ENCODE measurements at places on chromosomes 1 and 21.

DNA sequence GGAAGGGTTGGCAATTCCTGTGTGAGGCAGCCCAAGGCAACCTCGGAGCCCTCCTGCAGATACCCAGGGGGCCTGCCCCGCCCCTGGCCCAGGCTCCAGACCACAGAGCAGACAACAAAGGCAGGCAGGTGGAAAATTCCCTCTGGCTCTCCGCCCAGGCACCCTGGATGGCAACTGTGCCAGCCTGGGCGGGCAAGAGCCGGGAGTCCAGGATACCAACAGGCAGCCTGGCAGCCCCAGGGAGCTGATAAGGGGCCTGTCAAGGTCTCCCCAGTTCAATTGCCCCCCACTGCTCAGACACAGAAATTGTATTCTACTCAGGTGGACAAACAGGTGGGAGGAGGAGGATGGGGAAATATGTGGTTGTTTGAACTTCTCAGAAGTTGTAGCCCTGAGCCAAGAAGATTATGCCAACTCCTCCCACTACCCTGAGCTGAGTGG lies 15.4 kb upstream of the GPR37L1 start:
- DNase-seq, result no peak

DNA sequence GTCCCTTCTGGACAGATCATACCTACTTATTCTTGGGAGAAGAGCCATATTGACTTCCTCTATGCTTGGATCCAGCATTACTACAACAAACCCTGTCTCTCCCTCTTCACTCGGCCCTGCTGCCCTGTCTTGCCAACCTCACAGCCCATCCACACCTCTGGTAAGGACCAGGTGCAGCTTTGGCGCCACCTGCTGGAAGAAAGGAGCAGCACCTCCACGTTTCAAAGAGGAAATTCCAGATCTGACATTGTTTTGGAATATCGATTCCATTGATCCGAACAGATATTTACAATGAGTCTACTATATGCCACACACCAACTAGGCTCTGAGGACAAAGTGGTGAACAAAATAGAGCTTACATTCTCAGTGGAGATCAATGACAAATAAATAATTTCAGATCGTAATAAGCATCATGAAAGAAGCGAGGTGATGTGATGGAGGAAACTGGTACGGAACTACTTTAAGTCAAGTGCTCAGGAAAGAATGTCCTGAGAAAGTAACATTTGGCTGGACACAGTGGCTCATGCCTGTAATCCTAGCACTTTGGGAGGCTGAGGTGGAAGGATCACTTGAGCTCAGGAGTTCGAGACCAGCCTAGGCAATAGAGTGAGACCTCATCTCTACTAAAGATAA lies 18.7 kb downstream of the MFSD2A start:
- peak; percentile 63 for DNase-seq

GRCh38 chr1:96508233-96508632 lies 213.4 kb upstream of the PTBP2 start:
- DNase-seq, result no peak

- no peak for DNase-seq
Observed at GRCh38 chr1:182635871-182636270, 31.7 kb upstream of the RGS16 start.

DNA sequence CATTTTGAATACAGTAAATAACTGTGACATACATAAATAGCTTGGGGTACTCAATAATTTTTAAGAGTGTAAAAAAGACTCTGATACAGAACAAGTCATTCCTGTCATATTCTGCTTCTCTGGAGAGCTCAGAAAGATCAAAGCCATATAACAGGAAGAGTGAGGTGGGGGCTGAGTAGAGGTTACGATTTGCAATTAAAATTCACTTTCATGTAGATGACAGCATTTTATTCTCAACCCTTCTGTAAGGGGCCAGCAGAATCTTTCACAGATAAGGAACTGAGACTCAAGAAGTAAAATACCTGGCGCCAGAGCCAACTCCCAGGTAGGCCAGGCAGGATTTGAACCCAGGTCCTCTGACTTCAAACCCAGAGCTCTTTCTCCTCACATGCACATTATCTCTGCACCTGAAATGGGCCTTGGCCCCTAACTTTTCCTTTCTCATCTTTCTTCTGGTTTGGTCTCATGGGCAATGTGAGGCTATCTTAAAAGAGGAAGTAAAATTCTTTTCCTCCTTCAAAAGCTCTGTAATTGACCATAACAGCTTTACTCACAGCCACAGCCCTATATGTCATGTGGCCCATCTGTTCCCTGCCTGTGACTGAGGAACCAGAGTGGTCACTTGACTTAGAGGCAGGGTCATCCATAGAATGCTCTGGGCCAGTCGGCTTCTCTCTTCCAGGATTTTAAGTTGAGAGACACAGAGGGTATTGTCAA lies 80.9 kb upstream of the SYT6 start:
- DNase-seq, result no peak

GRCh38 chr1:84571150-84571535 lies 3.1 kb downstream of the CTBS start:
- no peak for DNase-seq

GRCh38 chr1:202005958-202006357 lies 4.4 kb upstream of the ELF3 start:
- no peak for DNase-seq

DNA sequence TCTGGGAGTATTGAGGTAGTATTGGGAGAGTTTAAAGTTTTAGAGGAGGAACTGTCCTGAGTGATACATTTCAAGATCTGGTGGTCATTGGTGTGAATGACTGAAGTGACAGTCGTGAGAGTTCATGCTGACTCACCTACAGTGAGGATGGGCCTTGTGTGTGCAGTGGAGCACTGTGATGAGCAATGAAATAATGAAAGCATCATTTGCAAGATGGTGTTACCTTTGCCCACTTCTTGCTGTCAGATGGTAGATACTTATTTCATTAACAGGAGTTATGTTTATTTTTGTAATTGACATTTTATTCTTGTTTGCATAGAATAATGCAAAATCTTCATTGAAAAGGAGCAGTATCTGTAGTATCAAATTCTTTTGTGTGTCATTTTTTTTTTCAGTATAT lies 29.0 kb downstream of the POU2F1 start:
- no peak for DNase-seq

GRCh38 chr1:2251363-2251762 lies 23.2 kb downstream of the SKI start:
- no peak for DNase-seq

GRCh38 chr1:229869240-229869639 lies 197.8 kb upstream of the GALNT2 start:
- DNase-seq, result no peak

DNA sequence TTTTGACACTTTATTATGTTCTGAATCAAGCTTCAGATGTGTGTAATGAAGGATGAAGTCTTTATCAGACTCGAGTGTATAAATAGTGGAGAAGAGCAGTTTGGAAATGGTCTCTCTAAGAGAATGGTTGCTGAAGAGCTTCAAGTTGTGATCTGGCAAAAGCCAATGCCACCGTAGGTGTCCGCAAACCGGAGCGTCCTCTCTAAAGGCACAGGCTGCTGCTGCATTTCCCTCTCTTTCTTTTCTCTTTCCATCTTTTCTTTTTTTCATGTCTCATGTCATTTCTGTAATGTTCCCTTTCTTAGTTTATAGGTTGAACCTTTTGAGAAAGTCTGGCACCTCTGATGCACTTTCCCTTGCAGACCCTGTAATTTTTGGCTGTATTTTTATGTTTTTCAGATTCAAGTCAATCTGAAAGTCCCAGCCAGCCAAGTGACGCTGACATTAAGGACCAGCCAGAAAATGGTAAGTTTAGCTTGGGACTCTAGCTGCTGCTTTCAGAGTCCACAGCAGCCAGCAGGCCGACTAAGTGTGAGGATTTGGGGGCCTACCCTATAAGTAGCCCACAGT lies 194.8 kb downstream of the NFIA start:
- no peak for DNase-seq

GRCh38 chr1:36386265-36387140 lies 779 bp upstream of the STK40 start:
- DNase-seq, result peak; percentile 96

DNA sequence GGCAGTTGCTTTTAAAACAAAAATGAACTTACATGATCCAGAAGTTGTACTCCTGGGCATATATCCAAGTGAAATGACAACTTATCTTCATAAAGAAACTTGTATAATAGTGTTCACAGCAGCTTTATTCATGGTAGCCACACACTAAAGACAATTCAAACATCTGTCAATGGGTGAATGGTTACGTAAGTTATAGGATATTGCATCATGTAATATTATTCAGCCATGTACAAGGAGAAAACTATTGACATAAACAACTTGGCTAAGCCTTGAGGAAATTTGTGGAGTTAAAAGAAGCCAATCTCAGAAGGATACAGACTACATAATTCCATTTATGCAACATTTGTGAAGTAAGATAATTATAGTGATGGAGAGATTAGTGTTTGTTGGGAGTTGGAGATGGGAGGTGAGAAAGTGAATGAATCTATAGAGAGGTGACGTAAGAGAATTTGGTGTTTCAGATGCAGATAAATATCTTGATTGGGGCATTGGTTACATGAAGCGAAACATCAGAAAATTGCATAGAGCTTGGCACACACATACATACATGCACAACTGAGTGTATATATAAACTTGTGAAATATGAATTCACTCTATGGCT lies 49.9 kb upstream of the GRIK1 start:
- no peak for DNase-seq

GRCh38 chr1:60615666-60616065 lies 466.7 kb upstream of the NFIA start:
- no peak for DNase-seq

DNA sequence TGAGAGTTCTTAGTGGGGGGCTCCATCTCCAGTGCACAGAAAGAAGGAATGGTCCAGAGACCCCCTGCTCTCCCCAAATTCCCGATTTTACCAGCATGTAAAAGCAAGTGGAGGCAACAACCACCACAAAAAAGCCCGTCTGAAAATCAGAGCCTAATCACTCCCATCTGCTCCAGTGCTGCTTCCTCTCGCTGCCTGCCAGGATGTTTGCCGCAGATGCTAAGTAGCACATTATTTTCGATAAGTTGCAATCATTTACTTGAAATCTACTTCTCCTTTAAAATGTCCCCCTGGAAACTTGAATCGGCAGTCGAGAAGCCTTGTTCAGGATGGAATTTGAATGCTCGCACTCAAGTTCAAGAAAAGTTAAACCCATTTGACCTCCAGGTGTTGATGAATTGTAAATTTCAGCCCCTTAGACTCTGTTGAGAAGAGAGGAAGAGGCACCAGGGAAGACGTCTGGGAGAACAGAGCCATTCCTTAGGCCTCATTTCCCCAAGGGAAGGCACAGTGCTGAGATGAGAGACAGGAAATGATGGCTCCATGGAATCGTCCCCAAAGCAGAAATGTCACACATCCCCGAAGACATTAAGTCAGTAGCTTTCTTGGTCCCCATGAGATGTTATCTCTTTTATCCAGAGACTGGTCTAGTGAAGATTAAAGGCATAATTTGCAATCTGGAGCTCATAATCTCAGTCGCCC lies 221.3 kb downstream of the PBX1 start:
- DNase-seq, result no peak

DNA sequence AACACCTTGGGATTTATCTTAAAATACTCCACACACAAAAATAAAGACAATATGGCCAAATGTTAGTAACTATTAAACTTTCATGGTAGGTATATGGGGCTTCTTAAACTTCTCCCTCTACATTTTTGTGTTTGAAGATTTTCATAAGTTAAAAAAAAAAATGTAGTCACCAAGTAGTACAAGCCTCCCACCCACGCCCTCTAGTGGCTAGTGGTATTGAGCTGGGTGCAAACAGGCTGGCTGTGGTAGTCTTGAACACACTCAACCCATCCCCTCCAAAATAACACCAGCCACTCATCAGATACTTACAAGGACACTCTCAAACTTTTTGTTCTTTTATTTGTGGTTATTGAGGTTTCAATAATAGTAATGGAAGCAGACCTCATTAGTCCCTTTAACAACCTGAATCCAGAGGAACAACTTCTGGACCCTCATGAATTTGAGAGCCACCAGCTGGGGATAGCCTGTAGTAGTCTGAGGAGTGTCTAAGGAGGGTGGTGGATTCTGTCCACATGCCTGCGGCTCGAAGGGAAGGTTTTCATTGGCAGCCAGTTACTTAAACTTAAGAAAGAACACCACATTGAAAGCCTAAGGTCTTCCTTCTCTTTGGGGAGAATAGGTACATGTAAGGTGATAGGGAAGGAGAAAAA lies 15.6 kb downstream of the RD3 start:
- DNase-seq, result peak; percentile 61

GRCh38 chr1:229470406-229471043 lies 36.6 kb upstream of the ACTA1 start:
- DNase-seq, result no peak

GRCh38 chr21:31997191-31997590 lies 124.4 kb downstream of the HUNK start:
- DNase-seq, result no peak

DNA sequence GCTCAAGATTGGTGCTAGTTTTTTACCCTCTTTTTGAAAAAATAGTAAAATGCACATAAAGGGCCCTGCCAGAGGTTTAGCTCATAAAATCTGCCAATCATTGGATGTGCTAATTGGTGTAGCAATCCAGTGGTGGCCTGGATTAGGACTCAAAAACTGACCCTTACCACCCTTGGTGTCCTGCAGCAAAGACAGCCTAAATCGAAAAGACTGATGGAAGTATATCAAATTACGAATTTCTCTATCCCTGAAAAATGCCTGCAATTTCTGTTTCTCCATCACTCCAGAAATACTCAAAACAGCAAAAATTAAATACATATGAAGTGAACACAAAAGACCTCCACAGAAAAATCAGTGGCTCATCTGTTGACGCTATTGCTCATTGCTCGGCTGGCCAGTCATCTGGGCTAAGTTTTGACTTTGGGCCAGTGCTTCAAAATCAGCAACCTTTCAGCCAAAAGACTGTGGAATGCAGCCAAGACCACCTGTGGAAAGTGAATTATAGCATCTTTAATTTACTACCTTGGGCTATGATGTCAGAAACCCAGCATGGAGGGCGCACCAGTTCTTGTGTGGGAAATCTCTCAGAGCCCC lies 30.0 kb downstream of the WLS start:
- DNase-seq, result no peak

DNA sequence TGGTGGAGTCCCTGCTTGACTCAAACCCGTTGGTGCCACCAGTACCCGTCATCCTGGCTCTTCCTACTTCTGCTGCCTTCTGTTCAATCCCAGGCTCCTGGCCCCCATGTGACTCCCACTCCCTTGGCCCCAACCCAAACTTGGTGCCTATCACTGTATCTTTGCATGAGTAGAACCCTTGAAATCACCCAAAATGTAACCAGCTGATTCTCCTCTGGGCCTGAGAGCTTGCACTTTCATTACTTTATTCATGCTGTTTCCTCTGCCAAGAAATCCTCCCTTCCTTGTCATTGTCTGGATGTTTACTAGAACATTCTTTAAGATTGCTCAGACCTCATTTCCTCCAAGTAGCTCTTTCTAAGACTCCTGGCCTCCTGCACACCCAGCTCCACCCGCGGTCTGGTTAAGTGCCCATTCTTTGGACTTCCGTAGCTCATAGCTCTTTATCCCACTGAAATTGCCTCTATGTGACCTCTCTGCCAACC lies 15.7 kb downstream of the PTAFR start:
- no peak for DNase-seq
